ENCODE measurements at places on chromosomes 4 and X. TPM values are rescaled to one million over a fixed set of nuclear protein-coding genes. Genes with fewer than 3 reads are reported as not detected.

Gene MAGEA10
- not detected for total RNA-seq

Gene TMEM255A
- 0.45 TPM for total RNA-seq

DNA sequence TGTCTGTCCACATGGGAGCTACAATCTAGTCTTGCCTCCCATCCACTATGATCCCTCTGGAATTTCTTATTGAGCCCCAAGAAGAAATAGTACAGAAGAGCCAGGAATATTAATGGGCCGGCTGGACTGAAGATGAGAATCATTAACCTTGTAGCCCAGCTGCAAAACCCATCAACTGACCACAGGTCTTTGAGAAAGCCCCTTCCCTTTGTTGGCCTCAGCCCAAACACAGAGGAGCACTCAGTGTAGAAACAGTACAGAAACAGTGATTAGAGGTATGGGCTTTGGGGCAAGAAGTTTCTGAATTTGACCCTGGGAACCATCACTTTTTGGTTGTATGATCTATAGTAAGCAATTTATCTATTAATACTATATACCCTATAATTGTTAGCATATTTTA lies 76.8 kb upstream of the RAB40AL start:
- DNase-seq = no peak

DNA sequence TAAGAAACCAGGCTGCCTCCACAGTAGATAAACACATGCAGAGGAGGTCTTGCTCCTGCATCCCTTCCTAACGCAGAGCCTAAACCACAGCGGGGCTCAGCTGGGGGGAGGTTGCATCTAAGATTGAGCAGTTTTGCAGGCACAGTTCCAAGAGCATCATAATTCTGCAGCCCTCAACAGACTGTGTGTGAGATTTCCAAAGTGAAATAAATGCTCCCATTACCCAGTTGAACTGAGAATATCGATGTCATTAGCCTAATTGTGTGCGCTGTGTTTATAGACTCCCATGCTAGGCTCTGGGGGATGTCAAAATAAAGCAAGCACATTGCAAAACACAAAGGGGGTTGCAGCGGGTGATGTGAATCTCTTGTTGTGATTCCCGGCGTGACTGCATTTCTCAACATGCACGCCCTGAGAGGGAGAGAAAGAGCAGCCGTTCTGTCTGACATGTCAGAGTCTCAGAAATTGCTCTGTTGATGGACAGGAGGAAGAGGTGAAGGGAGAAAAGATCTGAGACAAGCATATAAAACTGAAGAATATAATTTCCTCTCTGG lies 150.0 kb upstream of the PSAPL1 start:
- DNase-seq = no peak

DNA sequence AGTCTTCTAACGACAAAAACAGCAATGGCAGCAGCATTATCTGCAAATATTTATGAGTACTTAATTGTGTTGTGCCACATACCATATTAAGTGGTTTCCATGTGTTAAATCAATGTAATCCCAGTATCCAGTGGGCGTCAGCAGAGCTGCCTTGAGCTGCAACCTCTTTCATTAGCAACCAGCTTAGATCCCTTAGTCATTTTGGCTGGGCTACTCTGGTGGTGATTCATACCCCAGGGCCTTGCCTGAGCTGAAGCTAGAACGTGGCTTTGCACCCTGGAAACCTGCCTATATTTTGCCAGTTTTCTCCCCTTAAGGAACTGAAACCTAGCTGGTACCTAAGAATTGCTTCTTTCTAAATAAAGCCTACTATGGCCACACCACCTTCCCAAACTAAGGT lies 474.3 kb upstream of the FTHL17 start:
- DNase-seq = no peak

Gene GSX2
- not detected for total RNA-seq

DNA sequence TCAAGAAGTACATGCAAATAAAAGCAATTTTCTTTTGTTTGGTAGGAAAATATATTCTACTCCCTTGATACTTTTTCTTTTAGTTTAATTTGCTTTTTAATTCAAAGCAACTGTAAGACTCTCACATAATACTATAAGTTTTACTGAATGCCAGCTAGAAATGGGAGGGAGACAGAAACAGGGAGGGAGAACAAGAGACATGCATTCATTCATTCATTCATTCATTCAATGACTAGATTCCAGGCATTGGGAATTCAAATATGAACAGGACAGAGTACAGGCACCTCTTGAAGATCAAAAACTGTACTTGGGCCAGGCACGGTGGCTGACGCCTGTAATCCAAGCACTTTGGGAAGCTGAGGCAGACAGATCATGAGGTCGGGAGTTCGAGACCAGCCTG lies 85.6 kb downstream of the THOC2 start:
- DNase-seq = no peak

Gene CSAG1
- not detected for total RNA-seq

- DNase-seq = no peak
Observed at GRCh38 chr4:26568446-26568994, 15.4 kb upstream of the TBC1D19 start.

GRCh38 chr4:126513596-126513995 lies 1119.2 kb upstream of the INTU start:
- no peak for DNase-seq

DNA sequence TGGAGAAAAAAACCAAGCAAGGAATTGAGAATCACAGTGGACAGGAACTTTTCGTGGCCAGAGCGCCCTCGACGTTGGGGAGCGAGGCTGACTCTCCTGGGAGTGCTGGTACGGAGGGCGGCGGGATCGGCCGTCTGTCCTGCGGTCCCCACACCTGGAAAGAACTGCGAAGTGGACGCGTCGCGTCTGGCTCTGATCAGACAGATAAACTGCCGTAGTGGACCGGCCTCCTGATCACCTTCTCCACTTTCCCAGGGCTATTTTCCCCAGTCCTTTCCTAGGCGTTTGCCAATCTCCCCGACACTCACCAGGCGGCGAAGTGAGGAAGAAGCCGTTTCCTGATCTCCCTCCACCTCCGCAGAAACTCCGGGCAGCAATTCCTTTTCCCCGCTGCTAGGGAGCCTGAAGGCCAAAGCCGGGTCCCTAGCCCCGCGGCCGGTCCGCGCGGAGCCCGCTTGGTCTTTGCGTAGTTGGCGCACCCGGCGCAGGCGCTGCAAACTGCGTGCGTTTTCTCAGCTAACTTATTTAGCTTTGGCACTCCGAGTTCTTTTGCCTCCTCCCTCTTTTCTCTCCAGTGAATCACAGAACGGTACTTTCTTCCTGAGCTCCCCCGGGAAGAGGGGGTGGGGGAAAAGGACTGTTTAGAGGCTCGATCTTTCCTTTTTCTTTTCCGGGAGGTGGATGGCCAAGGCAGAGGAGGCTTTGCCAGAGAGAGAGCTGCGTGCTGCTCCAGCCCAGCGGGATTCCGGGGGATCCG lies at the start of gene ARSJ:
TSS of gene ARSJ (minus strand) at position 500 of the 757 bp plus-strand sequence. CDS start 813 bp downstream, outside the sequence.
- DNase-seq = peak; percentile 57

Gene ART3
- total RNA-seq = 52.4 TPM

- no peak for DNase-seq
Observed at GRCh38 chrX:13440176-13440575, 120.3 kb upstream of the ATXN3L start.

DNA sequence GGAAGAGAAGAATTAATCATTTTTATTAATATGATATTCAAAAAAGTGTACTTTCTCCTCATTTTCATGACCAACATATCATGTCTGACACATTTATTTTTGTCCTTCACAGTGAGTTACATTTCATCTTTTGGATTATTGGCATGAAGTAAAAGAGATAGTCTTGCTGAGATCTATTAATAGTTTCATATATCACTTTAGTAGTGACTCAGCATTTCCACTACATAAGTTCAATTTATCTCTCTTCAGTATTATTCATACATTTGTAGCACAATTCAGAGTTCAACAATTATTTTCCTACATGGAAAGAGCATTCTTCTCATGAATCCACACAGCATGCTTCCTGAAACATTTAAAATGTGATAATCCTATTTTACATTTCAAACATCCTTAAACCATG lies 1461.1 kb downstream of the TECRL start:
- no peak for DNase-seq

- DNase-seq = no peak
Observed at GRCh38 chr4:26015906-26016305, 101.9 kb downstream of the SMIM20 start.

DNA sequence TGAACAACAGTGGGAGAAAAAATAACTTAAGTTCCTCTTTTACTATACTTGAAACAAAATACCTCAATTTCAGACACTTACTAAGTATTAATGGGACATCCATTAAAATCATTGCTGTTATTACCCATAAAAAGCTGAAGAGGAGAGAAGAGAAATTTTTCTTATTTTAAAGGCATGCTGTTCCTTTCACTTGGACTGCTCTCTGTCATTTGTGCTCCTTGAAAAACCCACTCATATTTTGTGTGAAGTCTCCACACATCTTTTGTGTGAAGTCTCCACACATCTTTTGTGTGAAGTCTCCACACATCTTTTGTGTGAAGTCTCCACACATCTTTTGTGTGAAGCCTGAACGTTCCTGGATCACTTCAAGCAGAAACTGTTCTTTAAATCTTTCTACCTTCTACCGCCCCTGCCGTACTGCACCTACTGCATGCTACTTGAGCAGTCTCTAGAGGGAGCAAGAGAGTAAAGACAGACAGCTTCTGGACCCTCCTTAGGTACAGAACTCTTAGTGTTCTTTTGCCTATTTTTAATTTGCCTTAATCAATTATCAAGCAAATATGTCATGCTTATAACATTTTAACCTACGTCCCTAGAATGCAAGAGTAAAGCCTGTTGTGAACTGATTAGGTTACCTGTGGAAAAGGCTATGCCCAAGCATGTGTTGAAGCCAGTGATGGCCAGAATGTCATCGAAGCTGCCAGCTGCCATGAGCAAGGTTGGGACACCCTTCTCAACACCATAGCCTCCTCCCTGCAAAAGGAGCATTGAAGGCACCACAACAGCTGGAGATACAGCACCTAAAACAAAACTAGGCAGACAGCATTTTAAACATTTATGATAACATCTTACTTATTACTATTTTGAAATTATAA lies 27.1 kb upstream of the SLC9B1 start:
- peak; percentile 18 for DNase-seq

DNA sequence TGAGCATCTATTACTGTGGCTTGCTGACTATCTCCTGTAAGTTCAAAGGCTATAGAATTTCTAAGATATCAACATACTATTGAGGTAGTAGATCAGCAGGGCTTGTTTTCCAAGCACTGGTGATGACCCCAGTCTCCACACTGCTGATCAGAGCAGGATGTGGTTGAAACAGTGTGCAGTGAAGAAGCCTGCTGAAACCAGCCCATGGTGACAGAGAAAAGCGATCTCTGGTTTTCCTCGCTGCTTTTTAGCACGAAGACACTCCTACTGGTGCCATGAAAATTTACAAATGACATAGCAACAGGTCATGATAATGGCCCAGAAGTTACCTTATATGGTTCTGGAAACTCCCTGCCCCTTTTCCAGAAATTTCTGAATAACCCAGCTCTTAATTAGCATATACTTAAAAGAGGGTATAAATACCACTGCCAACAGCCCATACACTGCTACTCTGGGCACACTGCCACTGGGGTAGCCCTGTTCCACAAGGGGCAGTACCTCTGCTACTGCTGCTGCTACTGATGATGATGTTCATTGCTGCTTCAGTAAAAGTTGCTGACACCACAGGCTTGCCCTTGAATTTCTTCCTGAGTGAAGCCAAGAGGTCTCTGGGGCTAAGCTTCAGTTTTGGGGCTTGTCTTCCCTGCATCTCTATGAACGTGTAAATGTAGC lies 1689.5 kb upstream of the PCDH10 start:
- DNase-seq = no peak

DNA sequence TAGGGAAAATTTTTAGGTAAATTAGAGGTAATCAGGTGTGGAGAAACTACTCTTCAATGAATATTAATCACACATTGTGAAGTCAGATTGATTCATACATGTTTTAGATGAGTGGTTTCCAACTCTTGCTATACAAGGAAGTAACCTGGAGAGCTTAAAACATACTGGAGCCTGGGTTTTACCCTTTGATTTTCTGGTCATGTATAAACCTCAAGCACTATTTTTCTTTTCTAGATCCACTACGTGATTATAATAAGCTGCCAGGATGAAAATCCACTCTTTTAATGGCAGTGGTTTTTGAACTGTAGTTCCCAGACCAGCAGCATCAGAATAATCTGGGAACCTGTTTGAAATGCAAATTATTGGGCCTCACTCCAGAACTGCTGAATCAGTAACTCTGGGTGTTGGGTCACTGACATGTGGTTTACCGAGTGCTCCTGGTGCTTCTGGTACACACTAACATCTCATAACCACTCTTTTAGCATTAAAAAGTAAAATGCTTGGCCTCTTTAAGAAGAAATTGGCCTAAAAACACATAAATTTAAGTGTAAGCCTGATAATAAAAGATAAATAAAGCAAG lies 63.4 kb downstream of the DCAF12L1 start:
- DNase-seq = no peak

- DNase-seq = no peak
Observed at GRCh38 chr4:175253184-175253902, 335.2 kb downstream of the ADAM29 start.

DNA sequence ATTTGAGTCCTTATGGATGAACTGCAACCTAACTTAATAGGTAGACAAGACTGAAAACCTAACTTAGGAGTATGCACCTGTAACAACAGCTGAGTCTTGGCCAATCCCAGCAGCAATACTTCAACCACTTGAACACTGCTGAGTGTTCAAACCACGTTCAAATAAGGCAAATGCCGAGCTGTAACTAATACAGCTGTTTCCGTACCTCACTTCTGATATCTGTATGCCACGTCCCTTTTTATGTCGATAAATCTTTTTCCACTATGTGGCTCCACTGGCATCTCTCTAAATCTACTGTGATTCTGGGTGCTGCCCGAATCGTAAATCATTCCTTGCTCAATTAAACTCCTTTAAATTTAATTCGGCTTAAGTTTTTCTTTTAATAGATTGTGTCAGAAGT lies 459.7 kb downstream of the INPP4B start:
- no peak for DNase-seq

DNA sequence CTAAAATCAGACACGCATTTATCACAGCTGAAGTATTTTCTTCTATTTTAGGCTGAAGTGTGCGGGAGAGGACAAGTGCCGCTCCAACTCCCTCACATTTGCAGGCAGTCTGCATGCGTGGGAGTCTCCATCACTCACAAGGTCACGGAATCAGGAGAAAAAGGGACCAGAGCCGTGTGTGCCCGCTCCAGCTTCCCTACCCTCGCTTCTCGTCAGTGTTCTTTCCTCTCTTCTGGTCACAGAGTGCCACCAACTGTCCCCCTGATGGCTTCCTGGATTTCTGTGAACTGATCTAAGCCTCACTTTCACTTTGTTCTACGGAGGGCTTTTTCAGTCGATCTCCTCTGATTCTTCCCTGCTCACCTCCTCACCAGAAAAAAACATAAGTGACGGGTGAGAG lies 407.4 kb upstream of the AADAT start:
- DNase-seq = no peak

GRCh38 chr4:153061971-153062370 lies 125.8 kb downstream of the FHDC1 start:
- no peak for DNase-seq

DNA sequence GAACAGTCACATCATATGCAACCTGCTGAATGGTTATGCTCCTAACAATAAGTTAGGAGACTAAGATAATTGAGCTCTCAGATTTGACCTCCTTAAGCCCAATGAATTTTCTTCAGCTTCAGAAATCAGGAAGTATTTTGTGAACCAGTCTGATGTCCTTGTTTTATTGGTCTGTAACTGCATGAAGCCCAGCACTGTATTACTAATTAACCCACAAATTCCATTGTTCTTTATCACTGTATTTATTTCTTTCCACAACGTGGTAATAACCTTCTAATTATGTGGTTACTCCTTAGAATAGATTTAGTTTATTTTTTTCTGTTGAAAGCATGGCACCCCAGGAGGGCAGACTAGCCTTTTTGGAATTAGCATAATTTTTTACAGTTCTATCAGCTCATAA lies 3.9 kb upstream of the MFAP3L start:
- no peak for DNase-seq

- DNase-seq = no peak
Observed at GRCh38 chrX:110226931-110227330, 91.0 kb downstream of the AMMECR1 start.

Measured in heart right ventricle (tissue), 16 donors.